ENCODE measurements at places on chromosomes 6 and 20.

DNA sequence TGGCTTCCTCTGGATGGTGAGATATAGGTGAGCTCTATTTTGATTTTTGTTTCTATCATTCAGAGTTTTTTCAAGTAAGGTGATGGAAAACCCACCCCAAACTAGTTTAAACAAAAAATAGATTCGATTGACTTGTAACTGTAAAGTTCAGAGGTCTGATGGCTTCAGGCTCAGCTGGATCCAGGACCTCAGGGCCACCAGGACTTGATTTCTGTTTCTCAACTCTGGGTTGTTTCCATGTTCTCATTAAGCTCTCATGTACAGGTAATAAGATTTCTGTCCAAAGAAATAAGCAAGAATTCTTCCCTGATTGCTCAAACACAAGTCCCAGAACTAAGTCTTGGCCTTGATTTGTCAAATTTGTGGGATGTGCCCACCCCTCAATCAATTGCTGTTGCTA is 67.0 kb downstream of the DLGAP4 start:
- DNase-seq: no peak

GRCh38 chr6:156599978-156600590 is 177.1 kb upstream of the ARID1B start:
- DNase-seq: no peak

- DNase-seq: no peak
These were observed 5.2 kb upstream of the BPIFA3 start for GRCh38 chr20:33211817-33212424.

DNA sequence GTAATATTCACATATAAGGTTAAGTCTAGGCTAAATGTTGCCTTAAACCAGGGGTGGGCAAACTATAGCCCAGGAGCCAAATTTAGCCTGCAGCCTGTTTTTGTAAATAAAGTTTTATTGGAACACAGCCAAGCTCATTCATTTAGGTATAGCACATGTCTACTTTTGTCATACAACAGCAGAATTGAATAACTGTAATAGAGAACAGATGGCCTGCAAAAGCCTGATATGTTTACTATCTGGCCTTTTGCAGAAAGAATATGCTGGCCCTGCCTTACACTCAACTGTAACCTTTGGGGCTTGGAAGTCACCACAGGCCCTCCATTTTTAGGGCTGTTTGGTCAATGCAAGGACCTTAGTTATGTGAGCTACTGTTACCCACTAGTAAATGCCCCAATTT is 17.7 kb upstream of the BCLAF1 start:
- DNase-seq: no peak

DNA sequence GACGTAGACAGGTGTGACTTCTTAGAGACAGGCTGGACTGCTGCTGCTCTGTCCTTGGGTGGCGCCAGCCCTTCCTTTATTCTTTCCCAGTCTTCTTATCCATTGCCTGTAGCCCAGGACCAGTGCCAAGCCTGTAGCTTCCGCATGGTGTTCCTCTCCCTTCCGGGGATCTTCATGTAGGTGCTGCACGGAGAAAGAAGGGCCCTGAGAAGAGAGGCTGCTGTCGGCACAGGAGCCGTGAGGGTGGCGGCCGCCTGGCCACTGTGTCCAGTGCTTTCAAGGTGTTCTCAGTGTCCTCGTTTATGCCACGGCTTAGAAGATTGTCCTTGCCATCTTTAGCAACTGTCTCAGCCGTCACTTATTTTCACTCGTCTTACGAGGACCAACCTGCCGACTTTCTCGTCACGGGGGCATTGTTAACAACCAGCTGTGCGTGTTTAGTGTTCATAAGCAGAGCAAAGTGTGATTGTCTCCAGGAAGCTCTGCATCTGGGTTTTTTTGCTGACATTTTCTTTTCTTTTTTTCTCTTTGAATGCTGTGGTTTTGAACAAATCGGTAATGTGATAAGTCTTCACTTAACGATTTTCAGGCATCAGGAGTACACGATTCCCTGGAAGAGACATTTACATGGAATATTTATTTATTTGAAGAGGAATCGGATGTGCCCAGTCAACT is 61.2 kb downstream of the PPP1R14C start:
- DNase-seq: no peak

DNA sequence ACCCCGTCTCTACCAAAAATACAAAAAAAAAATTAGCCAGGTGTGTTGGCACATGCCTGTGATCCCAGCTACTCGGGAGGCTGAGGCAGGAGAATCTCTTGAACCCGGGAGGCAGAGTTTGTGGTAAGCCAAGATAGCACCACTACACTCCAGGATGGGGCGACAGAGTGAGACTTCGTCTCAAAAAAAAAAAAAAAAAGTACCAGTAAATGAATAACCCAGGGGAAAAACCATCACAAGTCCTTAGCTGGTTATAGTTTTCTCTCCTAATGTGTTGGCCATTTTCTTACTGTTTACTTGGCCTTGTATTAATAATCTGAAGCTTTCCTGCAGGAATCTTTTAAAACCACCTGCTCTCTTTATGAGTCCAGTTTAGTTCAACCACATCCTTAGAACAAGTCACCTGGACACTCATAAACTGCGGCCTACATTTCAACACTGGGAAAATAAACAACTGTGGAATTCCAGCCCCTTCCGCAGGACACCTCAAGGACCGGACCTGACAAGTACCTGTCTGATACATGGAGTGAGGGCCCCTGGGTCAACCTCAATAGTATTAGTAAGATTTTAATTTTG is 102.6 kb downstream of the ATP9A start:
- DNase-seq: no peak

GRCh38 chr6:43334466-43335095 is 26.0 kb upstream of the CRIP3 start:
- no peak for DNase-seq

GRCh38 chr6:106084106-106084988 is 1.8 kb upstream of the PRDM1 start:
- no peak for DNase-seq

- no peak for DNase-seq
These were observed 27.0 kb downstream of the LOC128125822 start for GRCh38 chr6:63599243-63599642.

- DNase-seq: no peak
These were observed 291.4 kb downstream of the CENPW start for GRCh38 chr6:126631363-126631762.

- DNase-seq: no peak
These were observed 22.7 kb downstream of the COL11A2 start for GRCh38 chr6:33169291-33170175.

DNA sequence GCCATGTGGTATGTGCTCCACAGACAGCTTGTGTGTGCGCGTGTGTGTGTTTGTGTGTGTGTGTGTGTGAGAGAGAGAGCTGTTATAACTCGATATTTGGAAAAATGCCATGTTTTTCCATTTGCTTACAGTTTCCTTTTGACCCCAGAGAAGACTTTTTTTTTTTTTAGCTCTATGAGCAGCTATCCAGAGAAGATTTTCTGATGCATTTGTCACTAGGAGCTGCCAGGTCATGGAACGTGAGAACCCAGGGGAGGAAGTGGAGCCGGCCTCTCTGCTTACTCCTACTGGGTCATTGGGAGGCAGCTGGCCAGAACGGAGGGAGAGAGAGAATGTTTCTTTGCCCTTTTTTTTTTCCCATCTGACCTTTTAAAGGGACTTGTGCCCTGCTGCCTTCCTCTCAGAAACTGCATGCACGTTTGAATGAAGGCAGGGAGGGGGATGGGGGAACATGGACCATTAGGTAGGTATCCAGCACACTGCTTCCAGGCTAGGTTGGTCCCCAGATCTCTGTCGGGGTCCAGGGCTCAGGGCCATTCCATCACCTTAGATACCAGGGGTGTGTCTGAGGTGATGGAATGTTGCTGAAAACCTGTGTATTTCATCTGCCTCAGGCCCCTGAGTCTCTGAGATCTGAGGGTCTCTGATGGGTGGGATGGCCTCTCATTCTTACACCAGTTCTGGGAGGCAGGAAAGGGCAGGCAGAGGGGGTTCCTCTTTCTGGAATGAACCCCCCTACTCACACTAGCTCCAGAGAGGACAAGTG is 11.2 kb upstream of the MRPS18A start:
- no peak for DNase-seq
